ENCODE measurements at places on chromosomes 11 and 22. TPM values are rescaled to one million over a fixed set of nuclear protein-coding genes. Genes with fewer than 3 reads are reported as not detected.

DNA sequence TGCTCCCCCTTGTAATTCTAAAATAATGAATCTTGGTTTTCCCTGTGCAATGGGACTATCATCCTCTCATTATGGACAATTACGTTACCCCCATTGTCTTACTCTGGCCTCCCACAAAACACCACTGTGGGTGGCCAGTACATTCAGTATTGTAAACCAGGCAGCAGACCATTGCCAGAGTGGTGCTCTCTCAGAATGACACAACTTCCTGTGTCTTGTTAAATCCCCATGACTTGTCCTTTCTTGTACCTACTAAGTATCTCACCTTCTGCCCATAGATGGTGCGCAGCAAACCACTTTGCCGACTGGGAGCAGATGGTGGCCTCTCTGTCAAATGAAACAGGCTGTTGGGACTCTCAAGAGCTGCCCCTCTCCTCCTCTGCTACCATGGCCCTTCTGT, 287.1 kb upstream of the RAG2 start:
- DNase-seq: no peak
- no peaks in the 10 kb centered on the region for H3K36me3 ChIP-seq
- H3K27me3 ChIP-seq: no peaks in the 10 kb centered on the region
- H3K4me1 ChIP-seq: no peaks in the 10 kb centered on the region
- no peak overlapping the region for H3K27ac ChIP-seq

DNA sequence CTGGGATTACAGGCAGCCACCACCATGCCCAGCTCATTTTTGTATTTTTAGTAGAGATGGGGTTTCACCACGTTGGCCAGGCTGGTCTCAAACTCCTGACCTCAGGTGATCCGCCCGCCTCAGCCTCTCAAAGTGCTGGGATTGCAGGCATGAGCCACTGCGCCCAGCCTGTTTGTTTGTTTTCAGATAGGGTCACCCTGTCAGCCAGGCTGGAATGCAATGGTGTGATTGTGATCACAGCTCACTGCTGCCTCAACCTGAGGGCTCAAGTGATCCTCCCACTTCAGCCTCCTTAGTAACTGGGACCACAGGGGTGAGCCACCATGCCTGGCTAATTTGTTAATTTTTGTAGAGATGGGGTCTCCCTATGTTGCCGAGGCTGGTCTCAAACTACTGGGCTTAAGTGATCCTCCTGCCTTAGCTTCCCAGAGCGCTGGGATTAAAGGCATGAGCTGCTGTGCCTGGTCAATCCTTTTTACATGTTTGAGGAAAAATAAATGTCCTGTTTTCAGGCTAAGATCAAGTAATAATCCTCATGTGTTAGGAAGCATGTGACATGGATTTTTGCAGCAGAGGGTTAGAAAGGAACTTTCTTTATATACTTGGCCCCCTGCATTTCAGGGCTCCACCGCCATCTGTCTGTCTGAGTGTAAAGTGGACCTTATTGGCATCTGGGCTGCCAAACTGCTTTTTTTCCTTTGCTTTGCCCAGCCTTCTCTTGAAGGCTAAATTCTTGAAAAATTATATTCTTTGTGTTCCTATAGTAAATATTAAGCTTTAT, 4.8 kb upstream of the SLC3A2 start:
- peak overlapping the region; percentile 26 for H3K27ac ChIP-seq
- no peak for DNase-seq
- H3K27me3 ChIP-seq: no peaks in the 10 kb centered on the region

DNA sequence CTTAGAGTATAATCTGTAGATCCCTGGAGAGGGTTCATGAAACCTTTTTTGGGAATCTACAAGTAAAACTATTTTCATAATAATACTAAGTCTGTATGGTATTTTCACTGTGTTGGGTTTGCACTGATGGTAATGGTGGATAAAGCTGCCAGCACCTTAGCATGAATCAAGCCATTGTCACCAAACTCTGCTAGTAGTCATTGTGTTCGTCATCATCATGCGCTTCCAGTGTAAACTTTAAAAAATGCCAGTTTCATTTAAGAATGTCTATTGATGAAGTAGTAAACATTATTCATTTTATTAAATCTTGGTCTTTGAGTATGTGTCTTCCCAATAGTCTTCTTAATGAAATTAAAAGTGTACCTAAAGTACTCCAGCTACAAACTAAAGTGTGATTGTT, 15.0 kb downstream of the ALKBH3 start:
- no peaks in the 10 kb centered on the region for H3K27me3 ChIP-seq
- no peaks in the 10 kb centered on the region for H3K4me1 ChIP-seq
- H3K27ac ChIP-seq: no peak overlapping the region
- H3K4me3 ChIP-seq: no peak overlapping the region
- H3K36me3 ChIP-seq: peaks cover 21% of the 10 kb centered on the region

DNA sequence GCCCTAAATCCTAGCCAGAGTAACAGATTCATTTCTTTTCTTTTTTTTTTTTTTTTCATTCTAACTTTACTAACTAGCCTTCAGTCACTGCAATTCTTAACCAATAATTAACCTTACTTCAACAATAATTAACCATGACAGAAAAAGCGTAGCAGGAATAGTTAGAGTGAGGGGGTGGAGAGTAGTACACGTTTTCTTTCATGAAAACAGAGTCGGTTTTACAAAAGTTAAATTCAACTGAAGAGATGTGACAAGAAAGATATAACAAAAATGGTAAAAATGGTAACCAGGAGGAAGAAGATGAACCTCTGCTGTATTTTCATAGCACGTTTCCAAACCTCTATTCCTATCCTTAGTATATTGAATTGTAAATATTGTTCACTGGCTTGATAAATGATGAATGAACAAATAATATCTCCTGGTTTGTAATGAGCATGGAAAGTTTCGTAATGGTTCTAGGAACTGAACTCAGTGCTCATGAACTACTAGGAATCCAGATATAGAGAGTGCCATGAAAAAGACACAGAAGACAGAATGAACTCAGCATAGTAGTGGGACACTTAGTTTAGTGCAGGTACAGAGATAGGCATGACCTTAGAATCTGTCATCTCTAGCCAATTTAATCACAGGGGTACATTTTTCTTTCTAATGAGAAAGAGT, 116.5 kb upstream of the ANO5 start:
- no peaks in the 10 kb centered on the region for H3K4me1 ChIP-seq
- H3K4me3 ChIP-seq: no peak overlapping the region
- no peak overlapping the region for H3K27ac ChIP-seq

DNA sequence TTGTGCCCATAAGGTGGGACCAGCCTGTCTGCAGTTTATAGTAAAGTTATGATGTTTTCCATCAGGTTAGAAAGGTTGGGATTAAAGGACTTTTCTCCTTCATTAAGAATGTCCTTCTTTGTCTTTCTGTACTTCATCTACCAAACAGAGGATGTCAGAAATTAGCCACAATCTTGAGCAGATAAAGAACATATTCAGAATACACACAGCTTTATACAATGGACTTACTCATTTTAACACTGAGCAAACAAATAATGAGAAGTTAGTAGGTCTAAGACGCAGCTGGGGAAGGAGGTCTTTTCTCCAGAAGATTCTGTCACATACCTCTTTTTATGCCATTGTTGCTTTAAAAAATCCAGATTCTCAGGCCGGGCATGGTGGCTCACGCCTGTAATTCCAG, 57.0 kb upstream of the CYP2D6 start:
- H3K4me3 ChIP-seq: no peak overlapping the region
- H3K27me3 ChIP-seq: no peaks in the 10 kb centered on the region
- no peaks in the 10 kb centered on the region for H3K36me3 ChIP-seq
- H3K4me1 ChIP-seq: peaks cover 32% of the 10 kb centered on the region
- DNase-seq: no peak

- no peaks in the 10 kb centered on the region for H3K36me3 ChIP-seq
- H3K27me3 ChIP-seq: 0 out of 2 replicates have a peak, but pooled peaks cover 6% of the 10 kb centered on the region
- no peak for DNase-seq
- no peak overlapping the region for H3K27ac ChIP-seq
- no peaks in the 10 kb centered on the region for H3K4me1 ChIP-seq
Measured at GRCh38 chr11:44692460-44692859, 34.3 kb upstream of the TSPAN18 start.

DNA sequence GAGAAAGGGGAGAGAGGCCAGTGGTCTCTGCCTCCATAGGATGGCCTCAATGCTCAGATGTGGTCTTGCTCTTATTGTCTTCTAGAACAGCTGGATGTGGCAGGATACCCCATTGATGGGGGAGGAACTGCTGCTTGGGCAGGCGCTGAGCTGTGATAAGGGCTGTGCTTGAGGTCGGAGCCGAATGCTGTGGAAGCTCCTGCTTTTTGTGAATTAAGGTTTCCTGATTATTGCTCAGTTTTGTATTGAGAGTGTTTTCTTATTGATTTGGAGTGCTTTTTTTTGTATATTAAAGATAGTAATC, 57.2 kb downstream of the CABIN1 start:
- H3K36me3 ChIP-seq: peaks cover 38% of the 10 kb centered on the region
- no peaks in the 10 kb centered on the region for H3K4me1 ChIP-seq
- no peak for DNase-seq
- H3K27me3 ChIP-seq: no peaks in the 10 kb centered on the region
- no peak overlapping the region for H3K27ac ChIP-seq

DNA sequence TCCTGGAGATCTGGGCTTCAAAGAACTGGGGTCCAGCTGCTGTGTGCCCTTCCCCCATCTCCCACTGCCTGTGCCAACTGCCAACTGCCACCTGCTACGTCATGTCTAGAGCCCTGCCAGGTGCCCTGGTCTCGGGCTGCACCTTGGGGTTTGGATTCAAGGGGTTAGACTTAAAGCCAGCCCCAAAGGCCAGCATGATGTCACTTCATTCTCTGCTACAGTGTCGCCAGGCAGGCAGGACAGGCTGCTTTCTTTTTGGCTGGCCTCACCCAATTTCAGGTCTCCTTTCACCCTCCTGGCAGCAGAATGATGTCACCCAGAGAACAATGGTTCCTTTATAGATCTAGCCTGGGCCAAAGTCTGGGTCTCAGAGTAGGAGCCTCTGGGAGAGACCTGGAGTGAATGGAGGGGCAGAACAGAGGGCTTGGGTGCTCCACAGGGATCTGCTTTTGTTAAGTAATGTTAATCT, 79.5 kb upstream of the CRYBB3 start:
- H3K27ac ChIP-seq: peak overlapping the region; percentile 49
- peaks cover 17% of the 10 kb centered on the region for H3K4me1 ChIP-seq
- H3K36me3 ChIP-seq: peaks cover 9% of the 10 kb centered on the region

GRCh38 chr22:50435291-50436014, 39.4 kb downstream of the SBF1 start:
- no peak overlapping the region for H3K4me3 ChIP-seq
- no peaks in the 10 kb centered on the region for H3K4me1 ChIP-seq
- H3K36me3 ChIP-seq: peaks cover 25% of the 10 kb centered on the region
- H3K27ac ChIP-seq: no peak overlapping the region
- H3K27me3 ChIP-seq: no peaks in the 10 kb centered on the region

DNA sequence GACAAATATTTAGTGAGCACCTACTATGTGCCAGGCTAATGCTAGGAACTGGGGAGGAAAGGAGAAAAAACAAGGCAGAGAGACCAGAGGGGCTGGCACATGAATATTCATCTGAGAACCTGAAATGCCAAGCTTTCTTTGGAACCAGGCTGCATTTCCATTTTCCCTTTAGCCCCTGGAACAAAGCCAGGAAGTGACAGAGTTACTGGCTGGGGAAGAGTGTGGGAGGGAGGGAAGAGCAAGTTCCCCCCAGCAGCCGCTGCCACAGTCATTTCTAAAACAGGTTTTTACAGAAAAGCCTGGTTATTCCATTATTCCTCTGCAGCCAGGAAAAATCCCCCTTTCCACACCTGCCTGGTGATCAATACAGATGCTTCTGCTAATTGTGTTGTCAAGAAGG, 97.0 kb downstream of the SPON1 start:
- H3K27ac ChIP-seq: no peak overlapping the region
- H3K36me3 ChIP-seq: no peaks in the 10 kb centered on the region
- no peaks in the 10 kb centered on the region for H3K4me1 ChIP-seq

DNA sequence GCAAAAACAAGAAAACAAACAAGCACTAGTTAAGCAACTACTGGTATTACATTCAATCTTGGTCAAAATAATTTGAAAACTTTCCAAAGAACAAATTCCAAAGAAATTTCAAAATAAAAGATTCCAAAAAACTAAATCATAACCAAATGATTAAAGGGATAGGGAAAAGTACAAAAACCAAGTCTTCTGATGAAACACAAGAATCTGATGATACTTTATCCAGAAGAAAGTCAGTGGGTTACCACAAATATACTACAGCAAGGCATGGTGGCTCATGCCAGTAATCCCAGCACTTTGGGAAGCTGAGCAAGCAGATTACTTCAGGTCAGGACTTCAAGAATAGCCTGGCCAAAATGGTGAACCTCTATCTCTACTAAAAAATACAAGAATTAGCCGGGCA, 59.1 kb downstream of the NUP98 start:
- H3K27me3 ChIP-seq: no peaks in the 10 kb centered on the region
- peaks cover 49% of the 10 kb centered on the region for H3K36me3 ChIP-seq
- DNase-seq: no peak
- H3K4me3 ChIP-seq: no peak overlapping the region
- no peak overlapping the region for H3K27ac ChIP-seq

DNA sequence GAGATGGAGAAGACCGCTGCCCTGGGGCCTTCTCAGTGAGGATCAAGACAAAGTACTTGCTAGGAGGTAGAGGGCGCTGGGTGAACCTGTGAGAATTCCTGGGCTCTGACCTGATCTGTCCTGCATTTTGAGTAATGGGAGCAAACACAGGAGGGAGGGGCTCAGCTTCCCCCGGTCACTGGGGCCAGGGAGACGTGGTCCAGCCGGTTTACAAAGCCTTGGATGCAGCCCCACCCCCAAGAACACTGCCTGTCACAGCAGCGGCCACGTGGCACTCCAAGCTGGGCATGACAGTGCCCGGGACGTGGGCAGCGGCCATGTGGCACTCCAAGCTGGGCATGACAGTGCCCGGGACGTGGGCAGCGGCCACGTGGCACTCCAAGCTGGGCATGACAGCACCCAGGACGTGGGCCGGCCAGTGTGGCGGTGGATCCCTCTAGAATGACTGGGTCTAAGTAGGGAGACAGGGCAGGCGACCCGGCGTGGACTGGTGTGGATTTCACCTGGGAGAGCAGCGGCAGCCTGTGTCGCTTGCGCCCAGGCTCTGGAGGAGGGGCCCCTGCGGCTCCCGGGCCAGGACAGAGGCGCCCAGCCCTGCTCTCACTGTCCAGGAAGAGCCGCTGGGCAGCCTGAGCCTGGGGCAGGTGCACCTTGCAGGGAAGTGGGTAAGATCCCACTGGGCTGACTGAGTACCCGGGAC, 2.5 kb upstream of the TTLL8 start:
- DNase-seq: no peak
- H3K4me1 ChIP-seq: no peaks in the 10 kb centered on the region
- H3K36me3 ChIP-seq: no peaks in the 10 kb centered on the region
- H3K27me3 ChIP-seq: no peaks in the 10 kb centered on the region
- no peak overlapping the region for H3K27ac ChIP-seq

- H3K27me3 ChIP-seq: peaks cover 7% of the 10 kb centered on the region
- H3K27ac ChIP-seq: no peak overlapping the region
- H3K4me1 ChIP-seq: no peaks in the 10 kb centered on the region
- no peak for DNase-seq
- no peak overlapping the region for H3K4me3 ChIP-seq
Measured at GRCh38 chr11:110973401-110973980, 261.3 kb upstream of the ARHGAP20 start.

CRYBB2 gene
- not detected for total RNA-seq

CECR2 gene
- 6.0 TPM for total RNA-seq

FANCF gene
- total RNA-seq: 5.2 TPM

CD3G gene
- total RNA-seq: 0.20 TPM

MS4A4A gene
- 0.22 TPM for total RNA-seq

Data from HCT116 (cell line).